Heart left ventricle (tissue), 16 donors: ENCODE measurements at places on chromosomes 7 and 10.

DNA sequence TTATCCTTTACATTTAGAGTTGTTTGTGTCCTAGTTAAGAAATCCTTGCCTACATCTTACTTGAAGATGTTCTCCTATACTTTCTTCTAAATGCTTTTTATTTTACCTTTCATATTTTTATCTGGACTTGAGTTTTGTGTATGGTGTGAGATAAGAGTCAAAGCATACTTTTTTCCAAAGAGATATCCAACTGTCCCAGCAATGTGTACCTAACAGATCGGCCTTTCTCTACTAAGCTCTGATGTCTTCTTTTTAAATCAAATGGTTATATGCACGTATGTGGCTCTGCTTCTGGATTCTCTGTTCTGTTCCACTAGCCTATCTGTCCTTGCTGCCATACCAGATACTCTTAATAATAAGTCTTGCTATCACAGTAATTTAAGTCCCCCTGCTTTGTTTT, 7.2 kb downstream of the IKZF5 start:
- DNase-seq, result no peak

- DNase-seq, result no peak
Observed at GRCh38 chr10:118783776-118784545, 29.2 kb upstream of the CACUL1 start.

DNA sequence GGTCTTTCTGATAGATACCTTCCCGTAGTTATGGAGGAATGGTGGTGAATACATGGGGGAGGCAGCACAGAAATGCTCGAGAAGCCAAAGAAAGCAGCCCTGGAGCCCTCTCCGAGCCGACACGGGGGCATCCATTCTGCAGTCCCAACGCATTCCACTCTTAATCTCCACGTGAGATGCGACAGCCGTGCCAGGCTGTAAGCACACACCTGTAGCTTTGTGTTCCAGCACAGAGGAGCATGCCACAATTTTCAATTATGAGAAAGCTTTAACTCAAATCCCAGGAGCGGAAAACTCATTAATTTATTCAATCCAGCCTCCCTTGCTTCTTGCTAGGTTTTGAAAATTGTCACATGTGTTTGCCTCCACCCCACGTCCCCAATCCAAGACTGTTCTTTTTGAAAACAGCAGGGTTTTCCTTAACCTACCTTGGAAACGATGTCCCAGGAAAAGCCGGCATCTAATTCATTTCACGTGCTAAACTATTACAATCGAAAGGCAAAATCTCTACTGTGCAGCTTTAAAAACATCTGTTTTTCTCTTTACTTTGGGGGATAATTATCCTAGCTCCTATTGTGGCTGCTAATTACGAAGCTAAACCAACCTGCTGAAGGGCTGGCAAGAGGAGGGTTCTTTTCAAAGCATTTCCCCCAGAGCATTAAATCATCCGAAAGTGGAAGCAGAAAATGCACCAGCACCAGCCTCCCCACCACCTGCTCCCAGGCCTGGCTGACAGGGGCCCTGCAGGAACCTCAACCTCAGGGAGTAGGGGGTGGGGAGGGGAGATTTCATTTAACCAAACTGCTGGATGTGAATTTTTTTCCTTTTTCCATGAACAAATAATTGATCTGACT, 56.0 kb upstream of the CHST15 start:
- no peak for DNase-seq

- no peak for DNase-seq
Observed at GRCh38 chr10:69653561-69653960, 23.5 kb downstream of the FAM241B start.

GRCh38 chr10:22156750-22157149, 61.1 kb downstream of the EBLN1 start:
- no peak for DNase-seq

- no peak for DNase-seq
Observed at GRCh38 chr7:26186364-26187311, 13.9 kb downstream of the HNRNPA2B1 start.

GRCh38 chr7:91264924-91265681, 870 bp downstream of the FZD1 start:
- peak; percentile 75 for DNase-seq
